ENCODE measurements at places on chromosomes 6 and 20.

- no peak for DNase-seq
Observed at GRCh38 chr6:38897507-38897906, 151.1 kb upstream of the GLP1R start.

- no peak for DNase-seq
Observed at GRCh38 chr6:82176616-82177015, 70.9 kb downstream of the IBTK start.

DNA sequence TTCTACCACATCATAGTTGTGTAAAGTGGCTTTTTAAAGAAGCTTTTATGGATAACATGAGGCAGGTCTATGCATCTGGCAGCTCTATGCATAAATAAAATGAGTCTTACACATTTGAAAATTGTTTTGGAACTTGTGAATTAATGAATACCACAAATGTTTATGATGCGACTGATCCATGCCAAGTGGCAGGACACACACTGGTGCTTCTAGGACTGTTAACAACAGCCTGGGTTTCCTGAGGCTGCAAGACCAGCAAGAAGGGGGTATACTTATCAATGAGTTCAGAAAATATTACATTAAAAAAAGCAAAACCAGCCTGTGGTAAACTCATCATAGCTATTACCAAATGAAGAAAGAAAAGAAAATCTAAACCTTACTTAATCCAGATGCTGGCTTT, 212.9 kb upstream of the PDE10A start:
- DNase-seq, result no peak

- no peak for DNase-seq
Observed at GRCh38 chr6:20104696-20105095, 107.6 kb downstream of the MBOAT1 start.

GRCh38 chr6:128631031-128631430, 110.6 kb upstream of the PTPRK start:
- no peak for DNase-seq

DNA sequence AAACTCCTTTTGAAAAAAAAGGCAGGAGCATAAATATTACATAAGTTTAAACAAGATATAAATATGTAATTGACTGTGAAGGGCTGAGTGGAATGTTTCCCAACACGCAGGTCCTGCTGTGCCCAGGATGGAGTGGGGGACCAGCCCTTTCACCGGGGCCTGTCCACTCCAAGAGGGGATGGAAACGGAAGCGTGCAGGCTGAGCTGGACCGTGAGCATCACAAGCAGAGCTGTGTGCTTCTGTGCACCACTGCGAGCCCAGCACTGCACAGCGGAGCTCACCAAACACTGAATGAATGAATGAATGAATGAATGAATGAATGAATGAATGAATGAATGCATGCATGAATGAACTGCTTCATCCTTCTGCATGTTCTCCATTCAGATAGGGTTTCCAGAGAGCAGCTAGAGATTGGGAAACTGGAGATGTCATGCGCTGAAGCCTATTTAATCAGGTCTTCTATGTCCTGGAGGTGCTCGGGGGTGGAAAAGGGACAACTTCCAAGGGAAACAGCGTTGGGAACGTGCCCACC, 157.7 kb downstream of the ANKRD60 start:
- DNase-seq, result no peak

DNA sequence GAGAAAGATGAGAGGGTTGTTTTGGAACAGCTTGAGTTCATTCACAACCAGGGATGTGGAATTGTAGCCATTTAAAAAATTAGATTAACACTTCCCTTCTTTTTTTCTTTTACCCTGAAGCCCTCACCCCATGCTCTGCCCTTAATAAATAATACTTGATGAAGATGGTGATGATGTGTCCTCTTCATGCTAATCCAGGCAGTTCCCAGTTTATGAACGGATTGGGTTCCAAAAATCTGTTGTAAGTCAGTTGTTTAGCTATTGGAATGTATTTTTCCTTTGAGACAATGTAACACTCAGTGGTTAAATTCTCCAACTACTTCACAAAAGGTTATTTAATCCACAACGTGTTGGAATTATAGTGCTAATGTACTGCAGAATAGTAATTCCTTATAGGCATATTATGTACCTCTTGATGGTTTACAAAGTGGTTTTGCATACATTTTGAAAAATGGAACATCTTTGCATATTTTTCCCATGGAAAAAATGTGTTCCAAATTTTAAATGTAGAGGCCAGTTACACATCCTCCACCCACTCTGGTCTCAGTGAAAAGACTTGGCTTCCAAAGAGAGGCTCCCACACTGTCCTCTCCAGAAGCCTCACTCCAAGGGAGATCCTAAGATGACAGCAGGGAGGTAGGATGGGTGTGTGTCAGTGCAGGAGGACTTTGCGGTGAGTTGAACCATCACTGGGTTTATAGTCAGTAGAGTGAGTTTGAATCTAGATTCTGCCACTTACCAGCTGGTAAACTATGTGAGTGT, 45.8 kb upstream of the CEP162 start:
- DNase-seq, result no peak

GRCh38 chr20:8020314-8021079, 936 bp upstream of the TMX4 start:
- no peak for DNase-seq

GRCh38 chr6:87115402-87116135, 20.7 kb upstream of the CGA start:
- DNase-seq, result no peak

DNA sequence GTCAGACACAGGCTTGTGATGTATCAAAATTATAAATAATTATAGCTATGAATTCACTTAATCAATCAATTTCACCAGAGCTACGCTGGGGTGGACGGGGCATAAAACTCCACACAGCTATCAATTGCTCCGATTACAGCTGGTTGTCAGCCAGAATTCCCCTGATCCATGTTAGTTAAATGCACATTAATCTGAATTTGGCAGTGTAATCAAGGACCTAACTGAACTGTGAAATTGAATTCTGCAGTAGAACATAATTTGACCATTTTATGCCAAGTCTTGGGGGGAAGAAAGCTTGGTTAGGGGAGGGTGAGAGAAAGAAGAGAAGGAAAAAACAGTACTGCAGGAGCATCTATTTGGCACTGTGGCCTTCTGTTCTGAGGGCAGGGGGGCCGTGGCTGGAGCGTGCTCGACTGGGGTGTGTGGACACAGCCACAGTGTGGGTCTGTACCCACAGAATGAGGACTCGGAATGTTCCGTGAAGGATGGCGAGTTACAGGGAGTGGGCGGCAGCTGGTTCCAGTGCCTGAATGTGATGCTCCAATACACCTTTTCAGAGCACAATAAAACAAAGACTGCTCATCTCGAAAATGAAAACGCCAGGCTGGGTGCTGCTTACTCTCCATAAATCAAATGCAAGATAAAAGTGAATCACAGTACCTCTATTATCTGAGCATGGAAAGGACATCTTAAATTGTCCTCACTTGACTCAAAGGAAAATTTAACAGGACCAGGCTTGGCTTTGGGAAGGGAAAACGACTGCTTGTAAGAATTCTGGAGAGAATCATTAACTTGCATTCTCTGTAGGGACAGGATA, 59.2 kb downstream of the LAMP5 start:
- DNase-seq, result no peak

DNA sequence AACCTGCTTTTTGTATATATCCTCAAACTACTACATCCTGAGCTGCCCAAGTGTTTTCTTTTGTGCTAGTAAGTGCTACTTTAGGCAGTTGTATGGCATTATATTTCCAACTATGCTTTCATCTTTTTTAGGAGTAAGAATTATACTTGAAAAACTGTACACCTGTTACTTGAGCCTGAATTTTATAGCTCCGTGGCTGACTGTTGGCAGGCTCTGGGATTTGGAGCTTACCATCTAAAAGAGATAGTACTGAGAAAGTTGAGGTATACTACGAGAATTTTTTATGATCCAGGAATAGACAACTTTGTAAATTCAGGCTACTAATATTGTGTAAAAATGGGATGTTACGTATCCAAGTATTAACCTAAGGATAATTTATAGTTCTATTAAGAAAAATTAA, 32.4 kb downstream of the RNF217 start:
- no peak for DNase-seq

DNA sequence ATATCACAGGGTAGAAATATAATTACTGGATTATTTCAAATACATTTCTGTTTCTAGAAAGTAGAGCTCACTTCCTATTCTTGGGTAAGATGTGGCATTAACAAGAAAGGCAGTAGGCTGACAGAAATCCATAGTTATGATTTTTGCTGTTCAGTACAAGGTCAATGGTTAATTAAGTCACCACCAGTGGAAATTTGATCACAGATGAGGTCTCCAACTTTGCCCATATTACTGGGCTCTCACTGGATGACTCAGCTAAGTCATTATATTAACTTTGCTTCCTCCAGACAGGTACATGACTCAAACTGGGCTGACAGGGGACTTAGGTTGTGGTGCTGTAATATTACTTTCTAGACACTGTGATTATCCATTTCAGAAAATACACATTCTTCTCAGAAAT, 212.4 kb downstream of the GRIK2 start:
- DNase-seq, result no peak

GRCh38 chr20:63900413-63900812, 5.5 kb downstream of the DNAJC5 start:
- DNase-seq, result no peak

- DNase-seq, result no peak
Observed at GRCh38 chr20:39855799-39856198, 833.2 kb downstream of the MAFB start.

DNA sequence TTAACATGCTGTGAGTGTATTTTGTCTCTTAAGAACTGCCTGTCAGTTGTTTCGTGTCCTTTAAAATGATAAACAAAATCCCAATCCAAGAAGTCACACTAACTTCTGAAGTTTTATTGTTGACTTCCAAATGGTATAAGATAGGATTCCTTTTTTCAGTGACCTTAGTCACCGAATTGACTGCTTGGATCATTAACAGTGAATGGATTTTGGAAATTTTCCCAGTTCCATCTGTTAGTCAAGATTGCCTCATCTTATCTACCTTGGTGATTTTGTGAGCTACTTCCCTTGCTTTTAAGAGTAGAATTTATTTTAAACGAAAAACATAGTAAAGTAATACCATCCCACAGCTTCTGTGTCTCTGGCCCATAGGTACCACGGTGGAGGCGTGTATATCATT, 14.9 kb downstream of the RIOK1 start:
- DNase-seq, result no peak

GRCh38 chr6:9621276-9621675, 793.6 kb downstream of the TFAP2A start:
- DNase-seq, result no peak

DNA sequence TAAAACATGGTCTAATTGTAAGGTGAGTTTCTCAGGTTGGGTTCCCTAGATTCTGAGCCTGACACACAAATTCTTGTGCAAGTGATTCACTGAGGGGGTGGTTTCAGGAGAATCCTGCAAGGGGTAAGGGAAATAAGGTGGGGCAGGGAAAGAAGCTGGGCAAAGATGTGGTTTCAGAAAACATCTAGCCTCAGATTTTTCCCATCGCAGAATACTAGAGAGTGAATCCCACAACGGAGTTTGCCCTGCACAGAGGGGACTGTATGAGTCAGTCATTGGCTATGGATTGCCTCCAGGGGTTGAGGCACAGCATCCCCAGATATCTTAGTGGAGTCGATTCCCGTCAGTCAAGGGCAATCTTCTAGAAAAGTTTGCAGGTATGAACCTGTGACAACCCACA, 65.2 kb downstream of the PRL start:
- no peak for DNase-seq

- DNase-seq, result no peak
Observed at GRCh38 chr6:161130541-161130940, 139.0 kb downstream of the MAP3K4 start.

DNA sequence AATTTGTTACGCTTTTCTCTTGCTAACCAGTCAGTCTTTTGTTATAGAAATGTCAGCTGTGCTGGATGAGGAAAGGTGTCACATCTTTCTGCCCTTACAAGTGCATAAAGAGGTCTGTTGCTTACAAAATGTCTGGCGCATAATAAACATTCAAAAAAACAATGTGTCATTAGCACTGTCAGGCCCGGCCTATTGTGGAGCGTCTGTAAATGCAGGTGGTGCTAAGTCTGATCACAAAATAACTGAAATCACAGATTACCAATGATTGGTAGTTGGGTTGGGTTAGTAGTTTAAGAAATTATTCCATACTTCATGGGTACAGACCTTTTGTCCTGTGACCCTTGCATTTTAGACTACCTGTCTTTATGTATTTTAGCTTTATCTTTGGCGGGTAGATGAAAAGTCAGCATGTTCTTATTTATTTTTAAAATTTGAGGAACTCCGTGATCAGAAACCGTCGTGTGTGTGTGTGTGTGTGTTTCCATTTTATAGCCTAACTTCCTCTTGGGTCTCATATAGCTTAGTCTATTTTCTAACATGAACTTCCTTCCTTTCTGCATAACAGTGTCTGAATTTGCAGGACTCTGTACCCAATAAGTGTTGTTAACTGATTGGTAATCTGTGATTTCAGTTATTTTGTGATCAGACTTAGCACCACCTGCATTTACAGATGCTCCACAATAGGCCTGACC, 88.1 kb upstream of the IFNGR1 start:
- DNase-seq, result no peak

DNA sequence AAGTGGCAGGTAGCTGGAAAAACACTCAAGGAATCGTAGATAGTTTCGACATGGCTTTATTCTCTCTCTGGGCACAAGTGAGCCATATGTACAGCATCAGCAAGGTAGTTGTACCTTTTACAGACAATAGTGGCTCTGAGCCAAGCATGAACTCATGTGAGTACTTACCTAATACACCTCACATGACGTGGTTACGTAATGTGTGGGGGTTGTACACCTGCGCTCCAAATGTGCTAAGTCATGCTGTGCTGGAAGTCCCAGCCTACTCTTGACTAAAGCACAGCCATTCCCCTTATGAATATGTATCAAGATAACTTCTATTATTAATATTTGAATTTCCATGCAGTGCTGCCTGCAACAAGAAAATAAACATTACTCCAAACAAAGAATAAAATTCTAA, 78.8 kb upstream of the HMGN3 start:
- peak; percentile 41 for DNase-seq

- no peak for DNase-seq
Observed at GRCh38 chr6:46175976-46176375, 5.2 kb upstream of the ENPP5 start.

- DNase-seq, result no peak
Observed at GRCh38 chr6:39092124-39092523, 22.9 kb downstream of the SAYSD1 start.

- DNase-seq, result no peak
Observed at GRCh38 chr20:32516583-32517517, 68.3 kb downstream of the NOL4L start.

GRCh38 chr6:168244961-168245551, 74.5 kb downstream of the DACT2 start:
- no peak for DNase-seq

All from NCI-H2171 (cell line).